C1 segment of cervical spinal cord (tissue), 14 donors: ENCODE measurements at places on chromosomes 2 and 18.

- no peak for DNase-seq
Measured at GRCh38 chr2:141529659-141530058, 601.2 kb downstream of the LRP1B start.

GRCh38 chr2:26977012-26977411 lies 6.6 kb downstream of the MAPRE3 start:
- no peak for DNase-seq

GRCh38 chr2:10933700-10934225 lies 22.0 kb downstream of the KCNF1 start:
- no peak for DNase-seq

GRCh38 chr2:48169141-48169592 lies 262.9 kb upstream of the FBXO11 start:
- no peak for DNase-seq

- no peak for DNase-seq
Measured at GRCh38 chr18:66226782-66227181, 377.1 kb downstream of the CDH19 start.

DNA sequence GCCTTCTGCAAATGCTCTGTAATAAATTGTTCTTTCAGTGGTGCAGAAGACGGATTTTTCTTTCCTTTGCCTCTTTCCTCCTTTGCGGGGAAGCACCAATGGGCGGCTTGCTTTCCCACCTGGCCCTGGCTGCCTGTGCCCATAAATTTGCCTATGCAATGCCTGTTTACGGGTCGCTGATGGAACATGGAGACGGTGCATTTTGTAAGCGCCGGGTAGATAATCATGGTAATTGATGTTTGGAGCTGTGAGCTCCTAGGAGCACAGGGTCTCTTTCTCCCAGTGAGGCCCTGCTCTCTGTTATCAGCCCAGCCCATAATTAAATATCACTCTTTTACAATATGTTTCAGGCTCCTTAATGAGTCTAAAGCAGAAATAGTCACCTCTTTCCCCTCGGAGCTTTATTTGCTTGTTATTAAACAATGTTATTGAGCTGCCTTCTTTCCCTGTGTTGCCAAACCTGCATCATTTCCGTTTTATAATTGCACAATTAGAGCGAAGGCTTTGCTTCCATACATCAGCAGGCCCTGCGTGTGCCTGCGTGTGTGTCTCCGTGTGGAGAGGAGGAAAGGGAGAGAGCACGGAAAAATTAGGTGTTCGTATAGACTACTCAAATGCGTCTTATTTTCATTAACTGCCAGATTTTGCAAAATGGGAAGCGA lies 437.4 kb upstream of the POU3F3 start:
- DNase-seq = no peak

- DNase-seq = no peak
Measured at GRCh38 chr2:157839822-157840221, 36.3 kb downstream of the ACVR1 start.
